Keratinocyte (primary cell): ENCODE measurements at places on chromosomes 6 and 20.

DNA sequence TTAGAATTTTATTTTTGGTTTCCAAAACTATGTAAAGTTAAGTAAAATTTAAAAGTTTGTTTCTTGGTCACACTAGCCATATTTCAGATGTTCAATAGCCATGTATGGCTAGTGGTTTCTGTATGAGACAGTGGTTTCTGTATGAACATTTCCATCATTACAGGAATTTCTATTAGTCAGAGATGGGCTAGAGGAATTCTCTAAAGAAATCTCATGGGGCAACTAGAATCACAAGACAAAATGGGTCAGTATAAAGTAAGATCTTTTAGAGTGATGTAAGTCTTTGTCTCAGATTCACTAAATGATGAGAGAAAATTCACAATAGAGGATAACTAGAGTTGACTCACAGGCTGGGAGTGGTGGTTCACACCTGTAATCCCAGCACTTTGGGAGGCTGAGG, 149.0 kb downstream of the FUT9 start:
- no peak for DNase-seq

DNA sequence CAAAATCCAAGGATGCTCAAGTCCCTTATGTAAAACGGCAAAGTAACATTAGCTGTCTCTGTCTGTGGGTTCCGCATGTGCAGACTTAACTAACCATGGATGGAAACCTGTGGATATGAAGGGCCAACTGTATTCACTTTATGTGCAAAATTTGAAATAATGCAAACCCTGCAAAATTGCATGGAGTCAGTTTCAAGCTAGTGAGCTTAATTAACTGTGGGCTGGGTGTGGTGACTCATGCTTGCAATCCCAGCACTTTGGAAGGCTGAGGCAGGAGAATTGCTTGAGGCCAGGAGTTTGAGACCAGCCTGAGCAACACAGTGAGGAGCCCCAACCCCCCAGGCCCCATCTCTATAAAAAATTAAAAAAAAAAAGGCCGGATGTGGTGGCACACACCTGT, 81.4 kb downstream of the ANKS1A start:
- no peak for DNase-seq

GRCh38 chr6:138410972-138411880, 7.2 kb downstream of the HEBP2 start:
- DNase-seq, result peak; percentile 61

GRCh38 chr20:4978050-4978918, 23.0 kb downstream of the SLC23A2 start:
- DNase-seq, result no peak

DNA sequence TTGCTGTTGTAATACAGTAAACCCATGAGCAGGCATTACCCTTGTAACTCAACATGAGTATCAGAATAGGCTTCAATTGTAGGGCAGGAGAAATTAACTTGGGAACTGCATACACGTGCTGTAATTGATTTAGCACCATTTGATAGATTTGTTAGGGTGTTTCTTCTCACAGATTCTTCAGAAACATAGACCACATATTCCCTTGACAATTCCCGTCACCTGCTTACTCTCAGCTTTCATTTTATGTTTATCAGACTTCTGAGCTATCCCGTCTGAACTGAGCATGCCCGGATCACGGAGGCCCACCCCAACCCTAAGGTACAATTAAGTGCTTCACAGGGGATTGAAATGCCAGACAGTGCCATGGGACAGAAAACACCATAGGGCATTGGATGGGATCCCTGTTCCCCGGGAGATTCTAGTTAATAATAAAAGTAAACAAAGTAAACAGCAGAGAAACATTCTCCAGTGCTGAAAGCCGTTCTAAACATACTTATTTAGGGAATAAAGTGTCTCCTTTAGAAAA, 179.7 kb downstream of the PHACTR1 start:
- no peak for DNase-seq

DNA sequence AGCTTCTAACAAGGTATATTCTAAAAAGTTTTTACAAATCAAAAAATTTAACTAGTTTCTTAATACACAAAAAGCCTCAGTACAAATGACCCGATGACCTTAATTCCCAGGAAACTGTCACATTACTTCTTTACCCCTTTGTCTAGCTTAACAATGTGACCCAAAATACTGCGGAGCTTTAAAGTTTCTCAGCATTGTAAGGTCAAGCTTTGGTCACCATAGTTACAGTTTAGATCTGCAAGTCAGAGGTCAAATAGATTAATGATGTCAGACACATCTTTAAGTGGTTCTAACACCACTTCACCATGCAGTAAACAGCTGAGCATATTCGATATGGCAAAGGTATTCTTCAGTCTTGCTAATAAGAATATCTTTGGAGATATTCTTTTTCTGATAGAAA, 36.8 kb upstream of the FLRT3 start:
- DNase-seq, result no peak

DNA sequence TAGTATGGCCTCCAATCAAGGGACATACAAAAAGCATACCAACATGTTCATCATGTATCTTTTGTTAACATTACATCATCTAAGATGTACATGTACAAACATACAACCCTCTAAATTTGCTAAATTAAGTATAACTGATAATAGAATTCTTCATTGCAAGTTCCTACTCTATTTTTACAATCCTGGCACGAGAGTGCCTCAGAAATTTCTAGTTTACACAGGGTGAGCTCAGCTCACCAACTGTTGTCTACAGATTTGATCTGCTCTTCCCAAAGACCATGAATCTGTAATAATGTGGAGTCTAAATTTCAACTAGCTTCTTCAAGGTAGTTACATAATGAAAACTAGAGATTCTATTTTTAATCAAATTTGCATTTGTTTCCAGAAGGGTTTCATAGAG, 179.7 kb downstream of the HIVEP2 start:
- no peak for DNase-seq

GRCh38 chr6:56851074-56851473, 103.8 kb upstream of the BEND6 start:
- DNase-seq, result no peak

GRCh38 chr20:46774236-46774635, 64.8 kb downstream of the SLC2A10 start:
- DNase-seq, result no peak

GRCh38 chr6:150635906-150636514, 36.3 kb downstream of the PLEKHG1 start:
- no peak for DNase-seq

DNA sequence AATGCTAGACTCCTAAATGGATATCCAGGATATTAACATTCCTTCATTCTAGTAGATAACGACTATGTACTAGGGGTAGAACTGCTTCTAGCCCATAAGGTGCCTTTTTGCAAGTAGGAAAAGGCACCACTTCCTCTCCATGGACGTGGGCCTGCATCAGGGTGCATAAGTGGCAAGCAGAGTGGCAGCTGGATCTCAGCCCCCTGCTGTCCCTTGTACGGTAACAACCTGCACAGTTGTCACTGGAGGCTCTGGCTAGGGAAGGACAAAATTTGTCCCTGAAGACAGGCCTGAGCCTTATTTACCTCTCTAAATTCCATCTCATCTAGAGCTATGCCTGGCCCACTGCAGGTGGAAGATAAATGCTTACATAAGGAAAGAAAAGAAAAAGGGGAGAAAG, 42.5 kb upstream of the SAYSD1 start:
- no peak for DNase-seq

- DNase-seq, result no peak
Observed at GRCh38 chr20:10653599-10654249, 20.1 kb downstream of the JAG1 start.

DNA sequence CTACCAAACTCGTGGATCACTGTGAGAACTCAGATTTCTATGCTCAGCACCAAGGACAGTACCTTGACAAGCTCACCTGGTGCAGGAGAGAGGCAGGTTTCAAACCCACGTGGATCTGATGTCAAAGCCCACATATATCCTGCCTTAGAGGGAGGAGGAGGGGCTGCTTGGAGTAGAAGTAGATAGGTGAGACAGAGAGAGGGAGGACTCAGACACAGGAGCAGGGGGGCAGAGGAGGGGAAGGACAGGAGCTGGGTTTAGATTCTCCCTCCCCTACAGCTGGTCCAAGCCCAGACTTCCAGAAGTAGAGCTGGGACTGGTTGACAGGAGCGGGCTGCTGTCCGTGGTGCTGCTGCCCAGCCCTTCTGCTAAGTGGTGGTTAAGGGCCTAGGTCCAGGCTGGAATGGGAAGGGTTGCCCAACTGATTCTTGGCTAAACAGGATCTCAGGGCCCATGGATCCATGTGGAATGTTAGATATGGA, 77.5 kb downstream of the CDH22 start:
- no peak for DNase-seq

GRCh38 chr6:164095056-164095455, 680.5 kb downstream of the QKI start:
- no peak for DNase-seq

GRCh38 chr6:14727494-14728395, 518.1 kb upstream of the JARID2 start:
- DNase-seq, result no peak

GRCh38 chr20:51022803-51023616, at the start of gene KCNG1:
Gene KCNG1 (minus strand): TSS chr20:51023107. CDS start chr20:51010338, 12,769 bp downstream.
- DNase-seq, result no peak

DNA sequence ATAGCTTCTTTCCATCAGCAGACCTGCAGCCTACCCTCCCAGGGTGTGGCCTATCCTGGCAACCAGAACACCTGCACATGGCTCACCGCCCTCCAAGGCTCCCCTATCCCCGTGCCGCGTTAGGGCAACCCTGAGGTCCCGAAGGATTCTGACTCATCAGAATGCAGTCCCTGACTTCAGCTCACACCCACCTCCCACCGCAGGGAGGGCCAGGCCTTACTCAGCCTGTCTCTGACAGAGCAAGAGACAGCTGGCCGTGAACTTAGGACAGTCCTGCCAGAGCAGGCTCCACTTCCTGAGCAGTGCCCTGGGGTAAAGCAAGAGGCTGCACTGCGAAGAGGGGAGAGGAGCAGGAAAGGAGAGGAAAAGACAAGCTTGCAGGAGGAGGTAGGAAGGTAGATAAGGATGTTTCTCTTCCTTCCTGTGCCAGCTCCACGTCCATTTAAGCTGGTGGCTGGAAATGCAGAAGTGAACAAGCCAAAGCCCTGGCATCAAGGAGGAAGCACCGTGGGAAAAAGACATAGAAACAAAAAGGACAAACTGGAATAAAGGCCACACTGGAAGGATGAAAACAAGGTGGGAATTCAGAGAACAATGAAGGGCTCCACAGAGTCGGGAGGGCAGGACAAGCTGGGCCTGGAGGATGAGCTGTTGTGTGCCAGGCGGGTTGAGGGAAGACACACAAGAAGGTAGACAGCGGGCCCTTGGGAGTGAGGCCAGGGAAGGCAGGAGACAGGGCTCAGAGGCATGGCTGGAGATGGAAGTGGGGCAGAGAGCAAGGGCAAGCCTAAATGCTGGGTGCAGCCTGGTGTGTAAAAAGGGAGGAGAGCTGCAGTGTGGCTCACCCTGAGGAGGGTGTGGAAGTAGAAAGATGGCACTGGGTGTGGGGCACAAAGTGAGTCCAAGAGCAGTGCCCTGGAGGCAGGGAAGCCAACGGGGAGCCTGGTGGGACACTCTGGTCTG, 102.7 kb downstream of the SLC23A2 start:
- DNase-seq, result peak; percentile 92

DNA sequence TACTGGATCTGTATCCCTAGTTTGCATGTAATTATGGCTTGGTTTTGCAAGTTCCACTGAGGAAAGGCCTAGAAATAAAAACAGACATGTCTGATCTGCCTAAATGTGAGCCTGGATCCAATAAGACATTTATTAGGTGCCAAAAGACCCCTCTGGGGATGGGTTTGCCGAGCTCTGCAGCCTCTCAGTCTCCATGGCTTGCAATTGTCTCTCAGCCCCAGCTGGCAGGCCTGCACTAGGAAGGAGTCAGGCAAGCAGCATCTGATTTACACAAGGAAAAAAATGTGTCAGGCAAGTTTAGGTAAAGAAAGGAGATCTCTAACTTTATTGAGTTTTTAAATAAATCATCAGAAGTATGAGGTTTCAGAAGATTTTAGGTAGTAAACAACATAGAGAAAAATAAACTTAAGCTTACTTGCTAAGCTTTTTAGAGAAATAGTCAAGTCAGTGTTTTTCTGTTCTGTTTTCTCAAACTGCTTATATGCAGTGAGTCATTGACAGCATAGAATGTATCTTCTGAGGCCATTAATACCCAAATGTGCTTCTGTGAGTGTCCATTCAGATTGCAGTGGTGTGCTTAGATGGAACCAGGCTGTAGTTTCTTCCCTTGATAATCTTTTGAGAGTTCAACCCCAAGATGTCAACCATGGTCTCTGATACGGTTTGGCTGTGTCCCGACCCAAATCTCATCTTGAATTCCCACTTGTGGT, 121.0 kb downstream of the FHL5 start:
- no peak for DNase-seq

- peak; percentile 93 for DNase-seq
Observed at GRCh38 chr6:119147101-119148053, 68.9 kb upstream of the FAM184A start.

GRCh38 chr6:72363844-72364740, 257.8 kb upstream of the KCNQ5 start:
- peak; percentile 71 for DNase-seq

- DNase-seq, result no peak
Observed at GRCh38 chr6:87071683-87072082, 23.2 kb downstream of the CGA start.

DNA sequence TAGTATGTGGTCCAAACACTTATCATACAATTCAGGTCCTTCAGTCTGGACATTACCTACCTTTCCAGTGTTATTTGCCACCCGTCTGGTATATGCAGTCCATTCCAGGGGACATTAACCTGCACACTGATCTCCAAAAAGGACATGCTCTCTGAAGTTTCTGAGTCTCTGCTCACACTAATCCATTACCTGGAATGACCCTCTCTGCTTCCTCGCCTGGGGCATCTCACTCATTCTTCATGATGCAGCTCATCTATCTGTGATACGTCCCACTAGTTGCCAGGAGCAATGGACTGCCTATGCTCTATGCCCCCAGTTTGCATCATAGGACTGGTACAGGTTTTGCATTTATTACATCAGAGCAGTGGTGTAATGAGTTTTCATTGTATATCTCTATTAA, 5.9 kb upstream of the TUBB2B start:
- DNase-seq, result no peak

- DNase-seq, result no peak
Observed at GRCh38 chr20:24962182-24962492, 13.1 kb downstream of the CST7 start.

DNA sequence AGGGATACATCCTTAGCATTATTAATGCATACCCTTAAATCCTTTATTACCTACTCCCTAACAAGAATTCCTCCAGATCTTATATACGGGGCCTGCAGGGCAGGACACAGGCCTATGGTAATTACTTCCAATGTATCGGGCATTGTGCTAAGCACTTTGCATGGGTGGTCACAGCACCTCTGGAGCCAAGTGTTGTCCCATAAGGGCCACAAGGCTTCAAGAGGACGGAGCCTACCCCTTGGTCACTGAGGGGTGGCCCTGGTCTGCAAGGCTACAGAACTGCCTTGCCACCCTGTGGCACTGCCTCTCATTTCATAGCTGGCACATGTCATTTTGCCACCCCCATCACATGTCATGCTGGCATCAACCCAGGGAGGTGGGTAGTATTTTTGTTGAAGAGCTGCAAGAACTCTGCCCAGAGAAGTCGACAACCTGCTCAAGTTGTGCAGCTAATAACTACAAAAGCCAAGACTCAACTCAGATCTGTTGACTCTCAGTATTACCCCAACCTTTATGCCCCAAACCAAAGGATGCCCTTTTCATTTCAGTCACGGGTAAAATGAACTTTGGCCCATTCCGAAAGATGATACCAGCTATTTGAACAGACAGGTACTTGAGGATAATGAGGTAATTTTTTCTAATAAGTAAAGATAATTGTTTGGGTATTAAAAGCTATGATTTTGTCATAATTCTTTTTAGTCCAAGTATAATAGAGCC, 144.1 kb upstream of the AKAP12 start:
- DNase-seq, result no peak

GRCh38 chr20:40979247-40979646, 49.4 kb upstream of the TOP1 start:
- no peak for DNase-seq

GRCh38 chr6:13941902-13942301, 17.1 kb downstream of the RNF182 start:
- DNase-seq, result no peak
